ENCODE measurements at places on chromosomes 3 and 15. TPM values are rescaled to one million over a fixed set of nuclear protein-coding genes. Genes with fewer than 3 reads are reported as not detected.

Gene FHIT
- total RNA-seq: 0.72 TPM

Gene CCR9
- not detected for total RNA-seq

DNA sequence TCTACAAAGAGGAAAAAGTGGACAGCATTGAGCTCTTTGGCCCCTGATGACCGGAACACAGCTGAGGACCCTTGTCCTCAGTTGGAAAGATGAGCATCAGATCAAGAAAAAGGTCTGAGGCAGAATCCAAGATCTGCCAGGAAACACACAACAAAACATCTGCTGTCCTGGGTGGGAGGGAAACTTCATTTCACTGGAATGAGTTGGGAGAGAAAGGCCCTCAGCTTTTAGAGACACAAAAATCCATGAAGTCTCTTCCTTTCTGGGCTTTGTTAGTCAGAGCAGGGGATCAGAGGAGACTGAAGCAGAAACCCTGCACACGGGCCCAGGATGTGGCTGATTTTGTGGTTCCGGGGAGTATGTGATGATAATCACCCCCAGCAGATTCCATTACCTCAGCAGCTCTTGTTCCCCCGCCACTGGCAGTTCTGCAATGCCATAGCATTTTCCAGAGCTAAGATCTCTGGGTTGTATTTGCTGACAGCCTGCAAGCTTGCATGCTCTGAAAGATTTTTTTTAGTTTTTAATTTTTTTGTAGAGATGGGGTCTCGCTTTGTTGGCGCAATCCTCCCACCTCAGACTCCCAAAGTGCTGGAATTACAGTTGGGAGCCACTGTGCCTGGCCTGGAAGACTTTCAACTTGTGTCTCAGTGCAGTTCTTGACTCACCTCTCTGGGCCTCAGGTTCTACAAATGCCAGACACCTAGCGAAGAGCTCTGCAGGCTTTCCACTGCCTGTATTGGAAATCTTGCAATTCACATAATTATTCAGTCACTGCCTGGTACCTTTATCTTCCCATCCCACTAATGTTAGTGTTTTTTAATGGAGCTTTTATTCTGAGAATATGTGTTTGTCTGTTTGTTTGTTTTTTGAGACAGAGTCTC lies 5.8 kb upstream of the TATDN2 start:
- H3K4me1 ChIP-seq: no peaks in the 10 kb centered on the region
- no peaks in the 10 kb centered on the region for H3K27me3 ChIP-seq
- no peak overlapping the region for H3K27ac ChIP-seq
- H3K36me3 ChIP-seq: no peaks in the 10 kb centered on the region
- no peak for DNase-seq

DNA sequence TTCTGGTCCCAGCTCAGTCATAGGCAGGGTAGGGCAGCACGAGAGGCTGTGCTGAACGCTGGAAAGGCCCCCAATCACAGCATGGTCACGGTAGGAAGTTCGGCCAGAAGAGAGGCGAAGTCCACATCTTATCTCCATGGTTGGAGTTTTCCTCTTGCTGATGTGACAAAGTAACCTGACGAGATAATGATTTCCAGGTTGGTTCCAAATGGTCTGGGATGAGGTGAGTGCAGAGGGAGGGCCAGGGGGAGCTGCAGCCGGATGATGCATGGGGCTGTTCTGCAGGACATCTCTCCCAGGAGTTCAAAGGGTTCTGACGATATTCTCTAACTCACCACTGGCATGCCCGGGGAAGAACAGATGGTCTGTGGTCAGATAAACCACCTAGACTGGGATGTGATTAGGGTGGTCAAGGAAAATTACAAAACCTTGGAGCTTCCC lies 83.2 kb upstream of the WNT5A start:
- no peaks in the 10 kb centered on the region for H3K36me3 ChIP-seq
- no peaks in the 10 kb centered on the region for H3K27me3 ChIP-seq
- no peak overlapping the region for H3K27ac ChIP-seq

DNA sequence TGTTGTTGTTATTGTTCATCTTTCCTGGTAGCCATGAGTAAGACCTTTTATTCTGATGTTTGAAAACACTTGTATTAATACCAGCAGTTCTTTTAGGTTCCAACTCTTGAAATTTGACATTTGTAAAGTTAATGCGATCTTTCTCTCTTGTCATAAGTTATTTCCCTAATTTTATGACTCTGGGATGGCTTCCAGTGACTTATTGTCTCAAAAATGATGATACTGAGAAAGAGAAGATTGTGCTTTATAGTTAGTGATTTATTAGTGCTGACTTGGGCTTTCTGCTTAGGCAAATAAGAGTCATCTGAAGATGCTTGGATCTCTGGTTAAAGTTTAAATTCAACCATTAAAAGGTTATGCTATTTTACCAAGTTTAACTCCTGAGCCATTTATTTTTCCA lies 715.2 kb downstream of the GRM7 start:
- no peaks in the 10 kb centered on the region for H3K4me1 ChIP-seq
- no peak for DNase-seq
- H3K4me3 ChIP-seq: no peak overlapping the region

DNA sequence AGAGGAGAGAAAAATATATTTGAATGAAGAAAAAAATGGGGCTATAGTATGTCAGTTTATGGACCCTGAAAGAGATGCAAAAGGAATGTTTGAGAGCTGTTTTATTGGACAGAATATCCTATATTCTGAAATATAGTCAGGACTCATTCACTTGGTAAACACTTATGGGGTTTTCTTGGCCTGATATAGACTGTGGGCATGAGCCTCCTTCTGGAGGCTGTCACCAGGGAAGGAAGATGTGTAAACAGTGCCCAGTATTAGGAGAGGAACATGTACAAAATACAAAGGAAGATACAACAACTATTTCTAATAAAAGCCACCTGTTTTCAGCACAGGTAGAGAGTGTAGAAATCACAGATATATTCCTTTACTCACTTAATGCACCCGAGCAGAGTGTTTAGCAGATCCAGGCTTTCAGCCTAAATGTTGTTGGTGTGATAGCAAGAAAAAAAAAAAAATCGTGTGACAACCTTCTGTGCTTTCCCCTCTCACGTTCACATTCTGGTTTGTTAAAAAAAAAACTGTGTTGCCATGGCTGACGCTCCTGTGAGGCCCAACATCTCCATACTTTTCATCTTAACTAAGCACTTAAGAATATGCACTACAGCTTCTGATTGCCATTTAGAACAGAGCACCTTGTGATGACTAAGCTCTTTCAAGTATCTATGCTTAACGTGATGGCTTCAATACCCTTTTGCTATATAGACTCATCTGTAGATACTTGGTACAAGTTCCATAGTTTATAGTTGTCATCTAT lies 134.1 kb downstream of the MBNL1 start:
- H3K4me3 ChIP-seq: peak overlapping the region; percentile 19
- peaks cover 82% of the 10 kb centered on the region for H3K4me1 ChIP-seq
- DNase-seq: no peak
- H3K36me3 ChIP-seq: no peaks in the 10 kb centered on the region
- H3K27ac ChIP-seq: peak overlapping the region; percentile 92

GRCh38 chr3:52077925-52078324 lies 21.6 kb upstream of the DUSP7 start:
- no peak for DNase-seq
- H3K4me3 ChIP-seq: no peak overlapping the region
- no peak overlapping the region for H3K27ac ChIP-seq
- no peaks in the 10 kb centered on the region for H3K4me1 ChIP-seq
- no peaks in the 10 kb centered on the region for H3K36me3 ChIP-seq

DNA sequence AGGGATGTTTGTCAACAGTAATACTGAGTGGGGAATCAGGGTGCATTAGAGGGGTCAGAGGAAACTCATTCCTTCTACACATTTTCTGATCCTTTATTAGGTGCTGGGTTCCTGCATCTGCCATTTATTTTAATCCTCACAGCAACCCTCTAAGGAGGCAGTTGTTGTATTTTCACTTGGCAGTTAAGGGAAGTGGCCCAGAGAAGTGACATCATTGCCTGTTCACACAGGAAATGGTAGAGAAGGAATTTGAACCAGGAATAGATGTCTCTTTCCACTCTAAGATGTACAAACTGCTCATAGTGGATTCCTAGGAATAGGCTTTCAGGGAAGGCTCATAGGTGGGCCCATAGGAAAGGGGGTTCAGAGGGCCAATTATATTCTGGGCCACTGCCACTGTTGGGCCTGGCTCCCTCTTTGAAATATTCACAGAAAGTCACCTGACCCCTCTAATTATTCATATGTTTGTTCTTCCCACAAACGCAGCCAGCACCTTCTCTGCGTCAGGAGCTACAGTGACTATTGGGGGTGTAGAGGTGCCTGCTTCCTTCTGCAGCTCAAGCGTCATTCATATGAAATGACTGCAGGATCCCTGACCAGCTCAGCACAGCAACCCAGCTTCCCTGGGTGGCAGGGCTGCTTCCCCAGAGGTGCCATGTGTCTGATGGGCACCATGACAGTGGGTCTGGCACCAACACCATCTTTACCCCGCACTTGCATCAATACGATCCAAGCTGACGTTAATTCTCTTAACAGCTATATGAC lies 163.9 kb upstream of the SMAD3 start:
- no peaks in the 10 kb centered on the region for H3K27me3 ChIP-seq
- no peaks in the 10 kb centered on the region for H3K36me3 ChIP-seq
- DNase-seq: no peak
- H3K4me3 ChIP-seq: no peak overlapping the region
- no peaks in the 10 kb centered on the region for H3K4me1 ChIP-seq
- H3K27ac ChIP-seq: peak overlapping the region; percentile 23

All from gastrocnemius medialis (tissue), 4 donors.